ENCODE measurements at places on chromosomes 16 and 17.

DNA sequence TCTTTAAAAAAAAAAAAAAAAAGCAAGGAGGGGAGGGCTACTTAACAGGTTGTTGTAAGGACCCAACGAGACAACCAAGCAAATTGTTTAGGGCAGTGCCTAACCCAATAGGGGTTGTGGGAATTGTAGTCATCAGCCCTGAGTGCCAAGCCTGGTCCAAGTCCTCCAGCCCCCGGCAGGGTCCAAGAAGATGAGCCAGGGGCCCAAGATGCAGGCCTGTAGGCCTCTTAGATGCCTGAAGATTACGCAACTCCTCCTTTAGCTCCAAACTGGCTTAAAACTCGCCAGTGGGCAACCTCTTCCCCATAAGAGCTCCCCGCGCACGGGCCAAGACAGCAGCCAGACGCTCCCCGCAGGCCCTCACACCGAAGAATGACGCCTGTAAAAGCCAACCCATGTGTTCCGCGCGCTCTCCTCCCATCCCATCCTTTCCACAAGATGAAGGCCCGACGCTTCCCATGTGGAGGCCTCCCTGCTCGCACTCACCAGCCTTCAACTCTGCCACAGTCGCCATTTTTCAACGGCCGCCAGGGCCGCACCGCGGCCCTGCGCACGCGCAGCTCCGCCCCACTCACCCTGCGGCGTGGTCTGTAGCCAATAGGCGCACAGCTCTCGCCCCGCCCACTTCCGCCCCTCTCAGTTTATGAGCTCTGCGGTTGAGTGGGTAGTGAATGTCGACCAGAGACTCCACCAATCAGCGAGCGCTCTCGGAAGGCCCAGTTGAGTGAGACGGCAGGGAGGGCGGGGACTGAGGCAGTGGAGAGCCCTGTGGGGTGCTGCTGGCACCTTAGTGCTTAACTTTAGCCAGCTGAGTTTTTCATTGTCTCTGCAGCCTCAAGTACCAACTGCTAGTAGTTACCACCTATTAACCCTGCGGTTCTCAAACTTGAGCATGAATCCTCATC is at the start of gene CEP20:
Gene CEP20, minus strand, starts transcription at position 532 of the 905 bp plus-strand sequence. Its CDS starts 18 bp downstream, at position 514.
- H3K27me3 ChIP-seq = no peaks in the 10 kb centered on the region
- peaks cover 15% of the 10 kb centered on the region for H3K4me1 ChIP-seq
- DNase-seq = peak; percentile 99
- peak within 1 kb of the TSS; percentile 94 for H3K4me3 ChIP-seq
- H3K27ac ChIP-seq = peak within 1 kb of the TSS; percentile 91

DNA sequence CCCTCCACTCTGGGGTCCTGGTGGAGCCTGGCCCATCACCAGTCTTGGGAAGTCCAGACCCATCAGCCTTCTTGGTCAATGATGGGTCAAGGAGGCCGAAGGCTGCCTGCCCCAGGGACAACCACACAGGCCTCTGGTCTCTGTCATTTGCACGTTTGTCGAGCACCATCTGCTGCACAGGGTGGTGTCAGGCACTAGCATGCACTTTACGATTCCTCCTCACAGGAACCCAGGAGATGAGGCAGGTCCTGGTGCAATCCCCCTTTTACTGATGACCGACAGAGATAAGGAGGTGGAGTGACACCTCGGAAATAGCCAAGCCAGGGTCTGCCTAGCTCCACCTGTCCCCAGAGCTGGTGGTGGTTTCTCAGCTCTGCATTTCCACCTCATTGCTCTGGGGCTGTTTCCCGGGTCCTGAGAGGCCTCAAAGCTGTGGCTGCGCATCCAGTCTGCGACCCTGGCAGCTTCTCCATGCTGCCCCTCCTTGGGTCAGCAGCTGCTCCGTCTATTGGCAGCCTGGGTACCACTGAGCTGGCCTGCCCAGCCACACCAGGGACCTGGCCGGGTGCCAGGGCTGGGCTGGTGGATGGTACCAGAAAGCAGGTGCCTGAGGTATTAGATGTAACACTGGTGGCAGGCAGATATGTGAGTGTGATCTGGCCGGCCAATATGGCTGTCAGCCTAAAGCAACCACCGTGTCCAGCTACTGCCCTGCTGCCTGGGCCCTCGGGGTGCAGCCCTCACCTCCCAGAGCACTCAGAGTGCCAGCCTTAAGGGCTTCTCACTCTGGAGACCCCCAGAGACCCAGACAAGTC is 10.0 kb downstream of the MMP15 start:
- no peaks in the 10 kb centered on the region for H3K36me3 ChIP-seq
- H3K27me3 ChIP-seq = no peaks in the 10 kb centered on the region
- H3K4me3 ChIP-seq = no peak overlapping the region
- no peak for DNase-seq

GRCh38 chr17:77649717-77650211 is 308.7 kb upstream of the TNRC6C start:
- no peak overlapping the region for H3K27ac ChIP-seq
- peaks cover 20% of the 10 kb centered on the region for H3K27me3 ChIP-seq
- DNase-seq = peak; percentile 38
- no peaks in the 10 kb centered on the region for H3K4me1 ChIP-seq
- H3K4me3 ChIP-seq = no peak overlapping the region
- peaks cover 4% of the 10 kb centered on the region for H3K36me3 ChIP-seq

GRCh38 chr17:70099294-70099693 is 24.3 kb downstream of the KCNJ16 start:
- peaks cover 23% of the 10 kb centered on the region for H3K4me1 ChIP-seq
- H3K27me3 ChIP-seq = no peaks in the 10 kb centered on the region
- H3K36me3 ChIP-seq = no peaks in the 10 kb centered on the region
- DNase-seq = no peak
- no peak overlapping the region for H3K4me3 ChIP-seq
- no peak overlapping the region for H3K27ac ChIP-seq

DNA sequence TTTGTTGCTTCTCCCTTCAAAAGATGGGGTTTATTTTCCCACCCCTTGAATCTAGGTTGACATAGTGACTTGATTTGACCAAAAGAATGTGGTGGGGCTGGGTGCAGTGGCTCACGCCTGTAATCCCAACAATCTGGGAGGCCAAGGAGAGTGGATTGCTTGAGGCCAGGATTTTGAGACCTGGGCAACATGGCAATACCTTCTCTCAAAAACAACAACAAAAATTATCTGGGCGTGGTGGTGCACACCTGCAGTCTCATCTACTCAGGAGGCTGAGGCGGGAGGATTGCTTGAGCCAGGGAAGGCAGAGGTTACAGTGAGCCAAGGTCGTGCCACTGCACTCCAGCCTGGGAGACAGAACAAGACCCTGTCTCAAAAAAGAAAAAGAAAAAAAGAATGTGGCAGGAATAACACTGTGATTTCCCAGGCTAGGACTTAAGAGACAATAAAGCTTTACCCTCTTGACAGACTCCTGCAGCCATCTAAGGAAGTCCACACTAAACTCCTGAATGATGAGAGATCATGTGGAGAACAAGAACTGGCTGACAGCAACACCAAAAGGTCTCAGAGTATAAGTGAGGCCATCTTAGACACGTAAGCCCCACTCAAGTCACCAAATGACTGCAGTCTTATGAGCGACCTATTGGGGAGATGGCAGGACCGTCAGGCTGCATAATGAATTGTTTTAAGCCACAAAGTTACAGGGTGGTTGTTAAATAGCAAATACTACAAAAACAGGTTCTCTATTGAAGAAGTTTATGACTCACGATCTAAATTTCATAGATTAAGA is 37.0 kb downstream of the FBXL20 start:
- no peak overlapping the region for H3K4me3 ChIP-seq
- H3K27me3 ChIP-seq = no peaks in the 10 kb centered on the region
- H3K27ac ChIP-seq = no peak overlapping the region
- H3K36me3 ChIP-seq = peaks cover 13% of the 10 kb centered on the region

- peak; percentile 55 for DNase-seq
- H3K27ac ChIP-seq = peak overlapping the region; percentile 47
- no peaks in the 10 kb centered on the region for H3K36me3 ChIP-seq
- H3K27me3 ChIP-seq = no peaks in the 10 kb centered on the region
- H3K4me1 ChIP-seq = peaks cover 53% of the 10 kb centered on the region
Measured at GRCh38 chr16:19136549-19137196, 22.9 kb downstream of the ITPRIPL2 start.

DNA sequence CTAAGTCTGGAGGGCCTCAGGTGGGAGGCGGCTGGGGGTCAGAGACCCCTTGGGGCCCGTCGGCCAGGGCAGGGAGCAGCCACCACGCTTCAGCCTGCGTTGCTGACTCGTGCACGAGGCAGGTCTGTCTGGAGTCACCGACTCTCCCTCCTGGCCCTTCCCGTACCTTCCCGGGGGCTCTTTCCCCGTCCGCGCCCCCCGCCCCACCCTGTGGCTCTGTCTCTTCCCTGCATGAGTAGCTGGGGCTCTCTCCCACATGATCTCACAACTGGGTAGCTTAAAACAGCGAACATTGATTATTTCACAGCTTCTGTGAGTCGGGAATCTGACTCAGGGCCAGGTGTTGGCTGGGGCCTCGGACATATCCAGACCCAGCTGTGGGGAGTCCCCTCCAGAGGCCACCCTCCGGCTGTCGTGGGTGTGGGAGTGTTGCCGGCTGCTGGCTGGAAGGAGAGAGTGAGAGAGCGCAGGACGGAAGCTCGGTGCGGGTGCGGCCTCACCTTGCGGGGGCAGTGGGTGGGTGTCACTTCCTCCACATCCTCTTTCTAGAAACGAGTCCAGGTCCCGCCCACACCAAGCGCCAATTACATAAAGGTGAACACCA is 17.3 kb downstream of the BAHCC1 start:
- H3K27me3 ChIP-seq = no peaks in the 10 kb centered on the region
- peak; percentile 58 for DNase-seq
- H3K36me3 ChIP-seq = no peaks in the 10 kb centered on the region
- no peak overlapping the region for H3K27ac ChIP-seq
- H3K4me1 ChIP-seq = peaks cover 14% of the 10 kb centered on the region

DNA sequence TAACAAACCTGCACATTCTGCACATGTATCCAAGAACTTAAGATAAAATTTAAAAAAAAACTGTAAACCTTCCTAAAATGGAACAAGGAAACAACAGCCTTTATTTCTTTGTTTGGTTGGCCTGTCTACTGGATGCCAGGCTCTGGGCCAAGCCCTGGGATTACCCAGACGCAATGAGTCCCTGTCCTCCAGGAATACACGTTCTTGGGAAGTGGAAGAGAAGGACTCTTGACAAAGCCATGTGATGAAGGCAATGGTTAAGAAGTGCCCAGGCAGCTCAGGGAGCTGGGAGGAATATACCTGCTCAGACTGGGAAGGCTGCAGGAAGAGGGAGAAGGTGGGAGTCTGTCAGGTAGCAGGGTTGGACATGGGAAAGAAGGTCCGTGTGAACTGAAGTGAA is 115.4 kb downstream of the AXIN2 start:
- H3K27ac ChIP-seq = peak overlapping the region; percentile 2
- no peaks in the 10 kb centered on the region for H3K36me3 ChIP-seq
- H3K4me1 ChIP-seq = no peaks in the 10 kb centered on the region
- peaks cover 22% of the 10 kb centered on the region for H3K27me3 ChIP-seq
- no peak for DNase-seq

GRCh38 chr16:67055712-67056487 is 27.0 kb downstream of the CBFB start:
- H3K4me3 ChIP-seq = peak overlapping the region; percentile 11
- H3K27ac ChIP-seq = peak overlapping the region; percentile 81
- H3K27me3 ChIP-seq = no peaks in the 10 kb centered on the region
- H3K4me1 ChIP-seq = peaks cover 11% of the 10 kb centered on the region

DNA sequence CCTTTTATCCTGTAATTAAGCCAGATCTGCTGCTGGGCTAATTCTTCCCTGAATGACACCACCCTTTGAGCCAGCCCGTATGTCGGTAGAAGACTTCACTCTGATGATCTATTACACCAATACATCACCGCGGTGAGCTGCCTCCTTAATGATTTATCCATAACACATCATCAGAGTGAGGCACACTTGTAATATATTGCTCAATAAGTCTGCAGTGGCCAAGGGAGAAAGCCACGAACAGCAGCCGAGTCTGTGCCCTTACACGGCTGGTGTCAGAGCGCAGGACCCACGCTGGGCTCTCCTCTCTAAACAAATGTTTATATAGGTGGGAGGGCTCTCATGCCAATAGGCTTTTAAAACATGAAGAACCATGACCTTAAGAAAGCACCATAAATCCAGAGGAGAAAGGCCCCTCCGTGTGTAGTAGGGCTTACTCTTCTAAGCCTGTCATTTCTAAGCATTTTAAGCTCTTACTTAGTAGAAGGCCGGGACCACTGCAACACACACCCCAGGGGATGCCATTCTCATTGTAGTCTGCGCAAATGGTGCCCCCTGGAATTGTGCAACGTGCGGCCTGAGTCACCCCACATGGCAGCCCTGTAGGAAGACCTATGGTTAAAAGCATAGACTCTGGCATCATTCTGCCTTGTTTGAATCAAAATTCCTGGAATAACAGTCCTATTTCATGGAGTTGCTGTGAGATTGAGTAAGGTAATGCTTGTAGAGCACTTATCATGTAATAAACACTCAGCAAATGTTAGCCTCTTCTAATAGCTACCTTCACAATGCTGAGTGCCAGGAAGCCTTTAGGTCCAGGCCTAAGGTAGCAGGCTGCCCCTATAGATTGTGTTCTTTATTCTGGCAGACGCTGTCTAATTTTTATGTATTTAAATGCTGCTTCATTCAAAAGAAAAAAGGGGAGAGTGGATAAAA is 26.1 kb downstream of the MRPS23 start:
- no peaks in the 10 kb centered on the region for H3K36me3 ChIP-seq
- no peaks in the 10 kb centered on the region for H3K4me1 ChIP-seq
- no peaks in the 10 kb centered on the region for H3K27me3 ChIP-seq

DNA sequence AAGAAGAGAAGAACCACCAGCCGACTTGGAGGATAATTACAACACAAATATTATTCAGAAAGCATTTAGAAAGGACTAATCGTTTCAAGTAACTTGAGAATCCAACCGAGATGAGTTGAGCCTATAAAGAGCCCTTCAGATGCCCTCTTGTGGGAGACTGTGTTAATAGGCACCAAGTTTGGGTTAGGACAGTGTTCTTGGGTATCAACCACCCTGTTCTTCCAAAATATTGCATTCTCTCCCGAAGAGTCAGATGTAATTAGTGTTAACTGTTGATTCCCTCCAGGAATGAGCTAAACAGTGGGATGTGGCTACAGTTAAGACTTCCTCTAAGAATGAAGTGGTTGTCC is 87.8 kb upstream of the NOL11 start:
- H3K4me1 ChIP-seq = no peaks in the 10 kb centered on the region
- DNase-seq = peak; percentile 36
- no peaks in the 10 kb centered on the region for H3K27me3 ChIP-seq

DNA sequence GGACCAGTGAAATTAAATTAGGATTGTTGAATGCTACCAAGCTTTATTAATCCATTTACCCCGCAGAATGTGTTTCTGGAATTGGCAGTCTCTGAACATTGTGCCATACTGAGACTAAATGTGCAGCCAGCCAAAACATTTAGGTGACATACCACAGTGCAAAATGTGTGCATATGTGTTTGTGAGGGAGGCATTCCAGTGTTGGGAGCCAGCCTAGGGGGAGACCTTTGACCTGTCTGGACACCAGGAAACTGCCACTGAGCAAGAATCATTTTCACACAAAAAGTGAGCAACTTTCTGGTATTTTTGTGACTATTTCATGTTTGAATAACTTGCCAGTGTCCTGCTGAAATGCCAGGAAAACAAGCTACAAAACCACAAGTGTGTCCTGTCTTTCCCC is 64.7 kb upstream of the SLC12A3 start:
- no peak overlapping the region for H3K4me3 ChIP-seq
- H3K36me3 ChIP-seq = peaks cover 8% of the 10 kb centered on the region
- no peak overlapping the region for H3K27ac ChIP-seq
- H3K4me1 ChIP-seq = no peaks in the 10 kb centered on the region
- DNase-seq = peak; percentile 23

GRCh38 chr17:50871364-50871763 is 5.2 kb upstream of the TOB1 start:
- H3K4me3 ChIP-seq = no peak overlapping the region
- no peak overlapping the region for H3K27ac ChIP-seq
- no peak for DNase-seq
- H3K4me1 ChIP-seq = peaks cover 5% of the 10 kb centered on the region

- H3K27me3 ChIP-seq = peaks cover 23% of the 10 kb centered on the region
- peaks cover 7% of the 10 kb centered on the region for H3K36me3 ChIP-seq
- H3K27ac ChIP-seq = no peak overlapping the region
- no peak overlapping the region for H3K4me3 ChIP-seq
Measured at GRCh38 chr17:39943702-39944392, 16.3 kb downstream of the LRRC3C start.

All from MCF 10A (cell line).